ENCODE measurements at places on chromosomes 3 and 15.

- no peak for DNase-seq
Observed at GRCh38 chr3:151644020-151644620, 89.6 kb upstream of the AADACL2 start.

- DNase-seq = no peak
Observed at GRCh38 chr3:127423856-127424765, 136.3 kb upstream of the PRR20G start.

DNA sequence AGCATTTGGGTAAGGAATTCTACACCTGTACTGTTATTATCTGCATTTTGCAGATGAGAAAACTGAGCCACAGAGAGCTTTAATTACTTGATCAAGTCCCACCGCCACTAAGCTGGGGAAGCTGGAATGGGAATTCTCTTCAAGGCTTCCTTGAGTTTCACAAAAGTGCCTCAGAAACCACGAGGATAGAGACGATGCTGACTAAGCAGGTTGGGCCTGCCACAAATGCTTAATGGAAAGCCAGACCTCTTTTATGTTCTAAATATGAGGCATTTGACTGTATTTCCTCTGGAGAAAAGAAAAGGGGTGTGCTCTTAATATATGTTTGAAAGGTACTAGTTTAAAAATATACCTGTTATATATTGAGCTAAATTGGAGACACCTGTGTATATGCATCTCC, 34.7 kb downstream of the ADAMTS9 start:
- DNase-seq = no peak

GRCh38 chr3:71485896-71486295, 97.6 kb downstream of the FOXP1 start:
- no peak for DNase-seq

DNA sequence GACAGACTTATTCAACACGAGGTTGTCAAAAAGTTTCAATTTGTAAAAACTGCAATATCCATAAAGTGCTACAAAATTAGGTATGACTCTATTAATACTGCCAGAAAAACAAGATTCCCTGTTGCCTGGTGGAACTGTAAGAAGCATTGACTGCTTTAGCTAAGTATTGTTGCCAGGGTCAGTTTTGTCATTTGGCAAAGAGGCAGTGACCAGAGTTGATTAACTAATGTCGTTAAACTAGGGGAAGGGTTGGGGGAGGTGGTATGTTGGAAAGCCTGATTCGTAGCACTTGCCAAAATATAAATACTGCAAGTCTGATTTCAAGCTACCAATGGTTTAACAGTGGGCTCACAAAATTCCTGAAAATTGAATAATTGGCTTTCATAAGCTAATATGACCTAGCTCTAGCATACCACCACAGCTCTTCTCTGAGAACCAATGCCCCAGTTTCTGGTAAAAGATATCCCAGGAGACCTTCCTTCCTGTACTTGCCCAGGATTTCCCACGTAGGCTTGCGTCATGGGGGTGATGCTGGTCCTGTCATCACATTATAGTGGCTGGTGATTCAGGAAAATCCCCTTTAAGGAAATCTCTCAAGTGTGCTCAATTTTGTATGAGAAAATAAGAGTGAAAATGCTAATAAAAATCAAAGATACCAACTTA, 266.4 kb upstream of the TBC1D5 start:
- DNase-seq = no peak

- no peak for DNase-seq
Observed at GRCh38 chr3:139264375-139264774, 79.4 kb upstream of the MRPS22 start.

DNA sequence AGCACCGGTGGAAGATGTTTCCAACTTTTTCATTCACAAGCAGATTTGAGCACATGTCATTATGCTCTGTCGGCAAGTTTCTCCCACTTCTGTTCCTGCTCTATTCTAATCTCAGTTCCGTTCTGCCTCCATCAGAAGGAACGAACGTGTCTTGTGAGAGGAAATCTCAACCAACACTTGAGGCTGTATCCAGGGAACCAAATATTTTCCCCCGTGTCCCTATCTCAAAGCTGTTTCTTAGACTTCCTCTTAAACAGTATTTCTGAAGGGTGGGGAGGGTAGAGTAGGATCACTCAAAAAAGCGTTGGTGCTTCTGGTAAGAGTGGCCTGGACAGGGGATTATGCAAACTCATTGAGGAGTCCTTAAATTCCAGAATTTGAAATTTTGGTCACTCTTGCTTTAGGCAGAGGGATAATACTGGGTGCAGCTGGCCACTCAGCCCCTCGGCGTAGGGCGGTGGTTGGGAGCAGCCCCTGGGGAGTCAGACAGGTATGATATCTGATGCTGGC, 54.9 kb downstream of the FRMD4B start:
- no peak for DNase-seq
